C1 segment of cervical spinal cord (tissue), 14 donors: ENCODE measurements at places on chromosomes 16 and 17.

DNA sequence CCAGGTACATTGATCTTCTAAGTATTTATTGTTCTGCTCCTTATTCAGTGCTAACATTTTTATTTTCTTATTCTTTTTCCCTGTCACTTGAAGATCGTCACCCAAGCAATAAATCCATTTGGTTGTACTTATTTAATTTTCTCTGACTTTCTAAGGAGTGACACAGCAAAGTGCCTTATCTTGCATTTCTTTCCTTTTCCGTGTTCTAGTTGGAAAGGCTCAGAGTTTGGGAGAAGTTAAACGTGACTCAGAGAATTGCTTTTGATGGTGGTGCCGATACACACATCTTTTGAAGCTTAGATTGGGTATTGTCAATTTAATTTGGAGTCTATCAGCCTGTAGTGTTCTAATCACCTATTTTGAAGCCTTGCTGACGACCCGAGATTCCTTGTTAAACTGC is 72.0 kb downstream of the PITPNC1 start:
- DNase-seq, result no peak

DNA sequence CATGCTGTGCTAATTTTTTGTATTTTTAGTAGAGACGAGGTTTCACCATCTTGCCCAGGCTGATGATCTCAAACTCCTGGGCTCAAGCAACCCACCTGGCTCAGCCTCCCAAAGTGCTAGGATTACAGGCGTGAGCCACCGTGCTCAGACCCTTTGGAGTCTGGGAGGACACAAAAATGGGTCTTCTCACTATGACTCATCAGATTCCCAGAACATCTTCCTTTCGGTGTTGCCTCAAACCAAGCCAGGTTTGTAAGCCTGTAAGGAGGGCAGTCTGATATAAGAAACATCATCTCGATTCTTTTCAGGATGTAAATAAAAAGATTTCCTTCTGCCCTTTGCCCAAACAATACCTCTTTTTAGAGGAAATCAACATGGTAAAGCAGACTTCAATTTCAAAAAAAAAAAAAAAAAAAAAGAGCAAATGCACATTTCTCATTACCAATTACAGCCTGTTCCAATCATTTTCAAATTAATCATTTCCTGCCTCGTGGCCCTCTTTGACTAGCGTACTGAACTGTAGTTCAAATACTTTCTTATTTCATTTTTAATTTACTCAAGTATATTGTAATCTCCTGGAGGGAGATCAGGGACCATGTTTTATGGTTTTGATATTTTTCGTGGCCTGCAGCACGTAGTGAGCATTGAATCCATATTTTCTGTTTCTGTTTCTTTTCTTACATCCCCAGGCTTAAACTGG is 409.6 kb downstream of the GRIN2A start:
- no peak for DNase-seq

DNA sequence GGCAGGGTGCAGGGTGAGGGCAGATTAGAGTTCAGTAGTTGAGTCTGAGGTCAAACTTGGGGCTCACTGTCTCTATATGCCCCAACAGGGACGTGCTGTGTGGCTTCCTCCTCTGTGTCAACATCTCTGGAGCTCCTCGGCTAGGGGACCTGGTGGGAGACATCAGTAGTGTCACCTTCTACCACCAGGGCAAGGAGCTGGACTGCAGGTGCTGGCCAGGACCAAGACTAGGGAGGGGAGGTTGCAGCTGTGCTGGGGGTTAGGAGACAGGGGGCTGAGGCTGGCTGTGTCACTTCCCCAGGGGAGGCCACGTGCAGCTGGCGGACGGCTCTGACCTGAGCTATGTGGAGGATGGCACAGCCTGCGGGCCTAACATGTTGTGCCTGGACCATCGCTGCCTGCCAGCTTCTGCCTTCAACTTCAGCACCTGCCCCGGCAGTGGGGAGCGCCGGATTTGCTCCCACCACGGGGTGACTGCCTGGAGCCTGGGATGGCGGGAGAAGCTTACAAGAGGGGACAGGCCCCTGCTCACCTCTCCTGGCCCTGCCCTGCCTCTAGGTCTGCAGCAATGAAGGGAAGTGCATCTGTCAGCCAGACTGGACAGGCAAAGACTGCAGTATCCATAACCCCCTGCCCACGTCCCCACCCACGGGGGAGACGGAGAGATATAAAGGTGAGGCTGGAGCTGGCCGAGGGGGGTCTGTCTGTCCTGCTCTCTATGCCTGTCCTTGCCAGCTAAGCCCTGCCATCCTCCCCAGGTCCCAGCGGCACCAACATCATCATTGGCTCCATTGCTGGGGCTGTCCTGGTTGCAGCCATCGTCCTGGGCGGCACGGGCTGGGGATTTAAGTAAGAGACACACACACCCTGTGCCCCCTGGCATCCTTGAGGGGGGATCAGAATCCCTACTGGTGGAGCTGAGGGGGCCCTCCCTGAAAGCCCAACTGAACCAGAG is 18.9 kb downstream of the ADAM11 start:
- DNase-seq, result no peak

DNA sequence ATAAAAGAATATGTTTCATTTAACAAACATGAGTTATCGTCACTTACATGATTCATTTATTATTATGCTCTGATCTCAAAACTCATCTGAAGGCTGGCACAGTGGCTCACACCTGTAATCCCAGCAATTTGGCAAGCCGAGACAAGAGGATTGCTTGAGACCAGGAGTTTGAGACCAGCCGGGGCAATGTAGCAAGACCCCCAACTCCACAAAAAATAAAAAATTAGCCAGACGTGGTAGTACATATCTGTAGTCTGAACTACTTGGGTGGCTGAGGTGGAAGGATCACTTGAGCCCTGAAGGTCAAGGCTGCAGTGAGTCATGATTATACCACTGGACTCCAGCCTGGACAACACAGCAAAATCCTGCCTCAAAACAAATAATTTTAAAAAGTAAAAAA is 16.0 kb downstream of the APPBP2 start:
- DNase-seq, result no peak

DNA sequence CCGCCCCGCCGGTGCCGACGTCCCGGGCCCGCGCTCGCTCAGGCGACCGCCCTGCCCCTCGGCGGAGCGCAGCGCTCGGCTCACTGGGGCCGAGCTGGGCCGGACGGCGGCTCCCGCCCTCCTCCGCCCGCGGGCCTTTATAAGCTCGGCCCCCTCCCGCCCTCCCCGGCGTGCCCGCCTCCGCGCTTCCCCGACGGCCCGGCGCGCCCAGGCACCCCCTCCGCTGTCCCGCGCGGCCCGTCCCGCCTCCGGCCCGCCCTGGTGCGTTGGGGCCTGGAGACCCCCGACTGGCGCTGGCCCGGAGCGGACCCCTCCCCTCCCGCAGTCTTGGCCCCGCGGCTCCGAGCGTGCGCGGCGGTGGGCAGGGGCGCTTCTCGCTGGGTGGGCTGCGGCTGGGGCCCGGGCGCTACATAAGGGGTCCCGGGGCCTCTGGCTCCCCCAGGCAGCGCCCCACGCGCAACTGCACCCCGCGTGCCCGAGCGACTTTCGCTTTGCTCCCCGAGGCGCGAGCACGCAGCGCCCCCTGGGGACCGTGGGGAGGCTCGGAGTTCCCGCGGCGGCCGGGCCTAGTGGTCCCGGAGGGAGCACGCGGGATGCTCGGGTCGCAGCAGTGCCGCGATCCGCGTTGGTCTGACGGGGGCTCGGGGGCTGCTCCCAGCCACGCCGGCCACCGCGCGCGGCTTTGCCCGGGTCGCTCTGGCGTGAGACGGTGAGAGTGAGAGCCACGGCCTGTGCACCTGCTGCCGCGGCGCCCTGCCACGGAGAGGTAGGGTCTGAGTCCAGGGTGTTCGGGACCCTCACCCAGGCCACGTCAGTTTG is at the start of gene PIEZO1:
PIEZO1 (minus strand) TSS at position 115 of the 819 bp plus-strand sequence. CDS start 256 bp downstream, outside the sequence.
- DNase-seq, result peak; percentile 29

DNA sequence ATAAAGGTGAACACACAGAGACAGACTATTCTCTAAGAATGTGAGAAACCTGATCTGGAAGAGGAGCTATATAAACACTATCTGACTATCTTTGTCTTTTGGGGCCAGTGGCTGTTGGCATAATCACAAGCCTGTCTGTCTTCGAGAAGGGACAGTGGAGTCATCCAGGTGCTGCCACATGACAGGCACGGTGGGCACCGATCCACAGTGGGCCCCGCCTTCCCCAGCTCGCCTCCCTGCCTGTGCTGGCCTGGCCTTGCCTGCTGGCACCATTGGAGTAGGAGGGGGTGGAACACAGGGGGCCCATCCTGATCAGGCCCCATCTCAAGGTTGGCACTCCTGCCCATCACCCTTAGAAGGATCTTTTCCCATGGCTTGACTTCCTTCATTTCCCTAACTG is 112.8 kb downstream of the CCDC182 start:
- DNase-seq, result no peak

- no peak for DNase-seq
These were observed 22.9 kb downstream of the DUSP14 start for GRCh38 chr17:37512442-37513068.

DNA sequence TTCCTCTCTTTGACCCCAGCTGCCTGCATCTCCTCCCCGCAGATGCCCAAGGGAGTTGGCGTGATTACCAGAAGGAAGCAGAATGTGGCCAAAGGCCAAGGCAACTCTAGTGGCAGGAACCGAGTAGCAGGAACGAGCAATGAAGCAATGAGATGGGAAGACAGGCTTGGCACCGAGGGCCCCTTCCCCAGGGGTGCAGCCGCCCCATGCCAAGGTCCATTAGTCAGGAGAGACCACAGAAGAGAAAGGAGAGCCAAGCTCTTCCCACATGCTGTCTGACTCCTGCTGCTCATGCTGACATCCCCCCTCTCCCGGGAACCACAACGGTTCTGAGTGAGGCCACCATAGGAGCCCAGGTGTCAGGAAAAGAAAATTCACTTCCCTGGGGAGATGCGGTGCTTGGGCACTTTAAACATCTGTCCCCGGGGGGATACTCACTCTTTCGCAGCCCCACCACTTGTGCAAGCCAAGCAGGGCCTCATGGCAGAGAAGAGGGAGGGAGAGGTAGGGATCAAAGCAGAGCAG is 67.4 kb downstream of the MYO18A start:
- DNase-seq, result no peak

GRCh38 chr16:83245061-83245460 is 562.7 kb upstream of the HSBP1 start:
- DNase-seq, result no peak
